ENCODE measurements at places on chromosomes 11 and 22. TPM values are rescaled to one million over a fixed set of nuclear protein-coding genes. Genes with fewer than 3 reads are reported as not detected.

TREH gene
- not detected for total RNA-seq

SCGB1C1 gene
- not detected for total RNA-seq

HSPB2 gene
- total RNA-seq = not detected

RTN4RL2 gene
- not detected for total RNA-seq

OR52N4 gene
- not detected for total RNA-seq

DPAGT1 gene
- 13.8 TPM for total RNA-seq

MPZL3 gene
- 1.2 TPM for total RNA-seq

OR8G1 gene
- not detected for total RNA-seq

DNAJB7 gene
- not detected for total RNA-seq

ATM gene
- 80.5 TPM for total RNA-seq

SERHL2 gene
- 7.4 TPM for total RNA-seq

RCE1 gene
- total RNA-seq = 14.8 TPM

GRM5 gene
- 0.11 TPM for total RNA-seq

LRRC74B gene
- total RNA-seq = not detected

SLC25A18 gene
- total RNA-seq = not detected

OR4A16 gene
- total RNA-seq = not detected

C11orf16 gene
- not detected for total RNA-seq

NTM gene
- 0.54 TPM for total RNA-seq

DYNC2H1 gene
- 1.8 TPM for total RNA-seq

MMP11 gene
- total RNA-seq = 8.2 TPM
